ENCODE measurements at places on chromosomes 5 and 9.
A peak's percentile ranks its signal among the peaks of the same experiment; 100 is the strongest.

GRCh38 chr5:112795944-112796678 is 58.4 kb downstream of the APC start:
- DNase-seq = peak; percentile 2

DNA sequence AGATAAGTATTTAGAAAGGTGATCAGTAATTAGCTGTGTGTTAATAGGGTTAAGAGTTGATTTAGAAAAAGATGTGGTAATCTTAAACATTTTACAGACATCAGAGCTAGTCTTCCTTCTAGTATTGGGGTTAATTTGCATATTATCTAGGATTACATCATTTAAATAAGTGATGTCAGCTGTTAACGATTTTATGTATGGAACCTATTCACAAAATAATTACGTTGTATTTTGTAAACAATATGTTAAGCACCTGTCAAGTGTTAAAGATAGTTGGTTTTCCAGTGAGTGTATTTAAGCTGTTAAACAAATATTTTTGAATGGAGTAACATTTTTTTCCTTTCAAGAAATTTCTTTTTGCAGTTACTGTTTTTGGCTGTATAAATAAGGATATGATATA is 2.2 kb downstream of the DCP2 start:
- DNase-seq = no peak

- no peak for DNase-seq
Observed at GRCh38 chr5:81401266-81401665, 7.3 kb upstream of the ACOT12 start.

DNA sequence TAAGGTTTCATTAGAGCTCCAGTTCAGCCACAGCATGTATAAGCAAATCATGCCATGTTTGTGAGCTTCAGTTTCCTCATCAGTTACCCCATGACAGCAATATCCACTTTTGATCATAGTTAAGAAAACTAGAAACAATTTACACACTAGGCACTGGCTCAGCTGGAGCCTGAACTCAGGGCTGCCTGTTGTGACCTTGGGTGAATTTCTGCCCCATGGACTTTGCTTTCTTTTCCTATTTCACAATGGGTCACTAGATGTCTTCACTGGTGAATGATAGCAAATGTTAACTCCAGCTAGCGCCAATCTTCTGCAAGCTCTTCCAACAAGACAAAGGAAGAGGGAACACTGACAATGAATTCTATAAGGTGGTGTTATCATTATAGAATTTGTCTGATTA is 233.3 kb upstream of the TRIM32 start:
- DNase-seq = no peak

DNA sequence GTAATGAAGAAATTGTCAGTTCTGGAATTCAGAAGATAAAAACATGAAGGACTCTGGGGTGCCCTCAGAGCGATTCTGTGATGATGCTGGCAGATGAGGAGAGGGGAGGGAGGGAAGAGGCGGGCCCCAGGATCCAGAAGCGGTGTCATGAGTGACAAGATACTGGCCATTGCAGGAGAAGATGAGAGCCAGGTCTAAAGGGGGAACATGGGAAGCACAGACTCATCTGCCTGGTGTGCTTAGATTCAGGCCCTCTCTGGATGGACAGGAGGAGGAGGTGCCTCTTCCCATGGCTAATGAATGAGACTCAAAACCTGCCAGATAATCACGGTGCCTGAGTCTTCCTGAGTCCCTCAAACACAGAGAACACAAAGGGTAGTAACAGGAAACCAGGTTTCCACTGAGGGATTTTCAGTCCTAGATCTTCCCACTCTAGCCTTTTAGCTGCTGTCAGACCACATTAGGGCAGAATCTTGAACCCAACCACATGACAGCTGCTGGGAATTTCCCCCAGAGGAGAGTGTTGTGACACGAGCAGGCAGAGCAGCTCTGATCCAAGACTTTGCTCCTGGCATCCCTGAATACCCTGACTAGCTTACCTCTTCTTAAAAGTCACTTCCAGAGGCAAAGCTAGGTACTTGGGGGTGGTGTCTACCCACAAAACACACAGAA is 28.2 kb upstream of the HSPA9 start:
- peak; percentile 12 for DNase-seq

- no peak for DNase-seq
Observed at GRCh38 chr5:158410976-158411375, 552.0 kb upstream of the CLINT1 start.

- no peak for DNase-seq
Observed at GRCh38 chr5:112692472-112692871, 45.2 kb upstream of the APC start.

- no peak for DNase-seq
Observed at GRCh38 chr9:15299374-15299939, 7.6 kb downstream of the TTC39B start.

- DNase-seq = no peak
Observed at GRCh38 chr9:106843371-106843770, 19.6 kb upstream of the ZNF462 start.

DNA sequence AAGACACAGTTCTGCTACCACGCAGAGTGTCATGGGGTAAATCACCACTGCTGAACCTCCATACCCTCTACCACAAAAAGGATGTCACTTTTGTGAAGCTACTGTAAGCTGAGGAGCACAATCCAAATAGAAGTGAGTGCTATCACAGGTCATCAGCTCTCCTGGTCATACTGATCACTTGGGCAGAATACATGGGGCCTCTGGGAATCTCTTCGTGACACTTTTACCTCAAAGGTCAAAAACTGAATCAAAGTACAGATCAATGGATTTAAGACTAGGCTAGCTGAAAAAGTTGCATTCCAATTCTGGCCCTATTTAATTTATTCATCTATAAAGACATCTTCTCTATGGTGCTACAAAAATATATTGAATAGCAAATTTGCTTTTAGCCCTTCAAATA is 115.5 kb downstream of the MPDZ start:
- no peak for DNase-seq

- no peak for DNase-seq
Observed at GRCh38 chr5:13673511-13673910, 271.0 kb downstream of the DNAH5 start.

- DNase-seq = no peak
Observed at GRCh38 chr5:161093100-161093499, 241.1 kb upstream of the ATP10B start.

- no peak for DNase-seq
Observed at GRCh38 chr5:153699035-153699434, 208.6 kb downstream of the GRIA1 start.

GRCh38 chr5:55865831-55866230 is 14.7 kb downstream of the IL31RA start:
- no peak for DNase-seq

DNA sequence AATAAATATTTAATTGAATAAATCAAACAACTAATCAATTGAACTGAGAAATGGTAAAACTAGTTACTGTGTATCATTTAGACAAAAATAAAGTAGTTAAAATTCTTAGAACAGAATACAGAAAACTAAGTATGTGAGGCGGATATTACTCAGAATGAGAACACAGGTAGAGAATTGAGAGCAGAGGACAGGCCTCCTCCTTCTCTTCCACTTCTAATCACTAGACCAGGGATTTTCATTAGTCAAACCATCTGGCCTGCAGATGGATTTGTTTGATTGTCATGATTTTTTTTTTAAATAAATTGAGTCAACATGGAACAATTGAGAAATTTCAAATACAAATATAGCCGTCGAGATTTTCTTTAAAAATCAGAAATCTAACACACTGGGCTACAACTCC is 198.6 kb upstream of the HMHB1 start:
- no peak for DNase-seq

DNA sequence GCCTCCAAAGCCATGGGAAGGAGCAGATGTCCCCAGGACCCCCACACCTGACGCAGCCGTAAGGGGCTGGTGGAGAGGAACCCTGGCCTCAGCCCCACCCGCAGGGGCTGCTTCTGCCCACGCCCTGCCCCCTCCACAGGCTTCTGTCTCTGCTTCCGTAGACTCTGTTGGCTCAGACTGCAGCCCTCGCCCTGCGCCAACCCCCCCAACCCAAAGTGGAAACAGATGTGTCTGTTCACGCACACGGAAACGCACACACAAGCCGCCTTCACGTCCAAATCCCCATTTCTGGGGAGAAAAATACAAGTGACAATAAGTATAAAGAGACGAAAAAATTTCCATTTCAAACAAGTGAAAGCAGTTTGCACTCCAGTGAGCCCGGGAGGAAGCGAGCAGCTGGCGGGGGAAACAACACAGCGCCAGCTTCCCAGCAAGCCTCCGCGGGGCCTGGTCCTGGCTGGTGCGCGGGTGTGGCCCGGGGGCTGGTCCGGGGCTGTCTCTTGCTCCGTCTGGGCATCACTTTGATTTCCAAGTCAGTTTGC is 32.6 kb upstream of the RXRA start:
- peak; percentile 90 for DNase-seq

DNA sequence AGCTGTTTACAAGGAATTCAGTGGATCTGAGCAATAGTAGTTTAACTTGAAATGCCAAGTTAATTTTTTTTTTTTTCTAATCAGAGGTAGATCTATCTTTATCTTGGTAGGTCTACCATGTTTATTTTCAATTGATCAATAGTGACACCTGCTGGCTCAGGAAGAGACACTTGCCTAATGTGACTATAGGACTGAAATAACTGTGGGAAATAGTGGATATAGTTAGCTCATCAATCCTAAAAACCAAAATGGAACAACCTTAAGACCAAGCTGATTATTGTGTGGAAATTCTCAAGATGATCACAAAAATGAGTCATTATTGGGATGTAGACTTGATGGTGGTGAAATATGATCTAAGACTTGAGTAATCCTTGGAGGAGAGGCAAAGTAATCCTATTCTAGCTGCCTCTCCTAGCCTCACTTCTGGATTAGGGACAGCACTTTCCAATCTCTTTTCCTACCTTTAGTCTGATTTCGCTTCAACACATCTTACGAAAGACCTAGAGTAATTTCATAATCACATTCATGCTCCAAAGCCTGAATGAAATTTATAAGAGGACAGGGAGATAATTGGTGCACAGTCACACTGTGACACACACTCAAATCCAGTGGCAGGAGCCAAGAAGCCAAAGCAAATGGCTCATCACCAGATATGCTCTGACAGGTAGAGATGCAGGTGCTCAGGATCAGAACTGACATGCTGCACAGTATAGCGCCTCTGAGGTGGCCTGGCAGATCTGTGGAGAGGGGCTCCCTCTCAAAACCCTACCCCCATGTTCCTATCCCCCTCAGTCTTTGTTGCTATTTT is 156.3 kb downstream of the HMHB1 start:
- peak; percentile 35 for DNase-seq

DNA sequence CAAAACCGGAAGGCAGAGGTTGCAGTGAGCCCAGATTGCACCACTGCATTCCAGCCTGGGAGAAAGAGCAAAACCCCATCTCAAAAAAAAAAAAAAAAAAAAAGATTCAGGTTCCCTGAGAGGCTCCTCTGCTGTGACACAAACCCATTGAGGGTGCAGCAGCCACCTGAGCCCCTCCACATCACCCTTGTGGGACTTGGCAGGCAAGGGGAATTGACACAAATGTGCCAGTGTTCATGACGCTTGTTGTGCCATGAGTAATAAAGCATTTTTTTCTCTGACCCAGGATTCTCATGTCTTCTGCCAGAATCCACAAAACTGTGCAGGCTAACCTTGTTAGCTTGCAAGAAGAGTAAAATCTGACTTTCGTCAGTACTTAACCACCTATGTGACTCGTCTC is 149.6 kb downstream of the TTC39B start:
- DNase-seq = no peak

GRCh38 chr9:72980183-72980582 is 27.3 kb upstream of the ALDH1A1 start:
- no peak for DNase-seq
